ENCODE measurements at places on chromosomes 1 and 21.

GRCh38 chr1:245987219-245987545 lies 519.9 kb downstream of the SMYD3 start:
- no peak for DNase-seq

GRCh38 chr1:156098784-156099183 lies 15.7 kb upstream of the LMNA start:
- no peak for DNase-seq

DNA sequence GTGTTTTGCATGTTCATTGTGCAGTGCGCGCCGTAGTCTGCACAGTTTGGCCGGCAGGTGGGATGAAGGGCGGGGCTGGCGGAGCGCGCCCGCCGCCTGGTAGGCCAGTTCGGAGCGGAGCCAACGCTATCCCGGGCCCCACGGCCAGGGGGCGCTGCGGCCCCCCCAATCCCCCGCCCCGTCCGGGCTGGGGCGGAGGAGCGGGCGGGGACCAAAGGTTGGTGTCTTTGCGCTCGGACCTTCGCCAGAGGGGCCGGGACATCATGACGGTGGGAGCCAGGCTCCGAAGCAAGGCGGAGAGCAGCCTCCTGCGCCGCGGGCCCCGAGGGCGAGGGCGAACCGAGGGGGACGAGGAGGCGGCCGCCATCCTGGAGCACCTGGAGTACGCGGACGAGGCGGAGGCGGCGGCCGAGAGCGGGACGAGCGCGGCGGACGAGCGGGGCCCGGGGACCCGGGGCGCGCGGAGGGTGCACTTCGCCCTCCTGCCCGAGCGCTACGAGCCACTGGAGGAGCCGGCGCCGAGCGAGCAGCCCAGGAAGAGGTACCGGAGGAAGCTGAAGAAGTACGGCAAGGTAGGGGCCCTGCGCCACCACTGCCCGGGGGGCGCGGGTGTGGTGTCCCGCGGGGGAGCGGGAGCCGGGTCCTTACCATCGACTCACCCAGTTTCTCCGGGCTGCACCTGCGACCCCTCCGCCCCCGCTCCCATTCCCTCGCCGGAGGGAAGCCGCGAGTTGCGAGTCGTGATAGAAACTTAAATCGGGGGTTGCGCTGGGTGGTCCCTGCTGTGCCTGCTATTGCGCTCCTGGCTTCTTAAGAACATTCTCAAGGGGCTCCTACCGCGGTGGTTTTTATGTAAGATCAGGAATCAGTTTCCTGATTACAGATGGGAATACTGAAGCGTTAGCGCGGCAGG lies at the start of gene C1orf115:
C1orf115 (plus strand) TSS at position 224 of the 913 bp plus-strand sequence; CDS start at position 264, 40 bp downstream.
- DNase-seq, result peak; percentile 25

- DNase-seq, result no peak
These were observed 40.9 kb downstream of the STX6 start for GRCh38 chr1:180981596-180982387.

- no peak for DNase-seq
These were observed 62.1 kb downstream of the PIK3R3 start for GRCh38 chr1:46070164-46070814.

DNA sequence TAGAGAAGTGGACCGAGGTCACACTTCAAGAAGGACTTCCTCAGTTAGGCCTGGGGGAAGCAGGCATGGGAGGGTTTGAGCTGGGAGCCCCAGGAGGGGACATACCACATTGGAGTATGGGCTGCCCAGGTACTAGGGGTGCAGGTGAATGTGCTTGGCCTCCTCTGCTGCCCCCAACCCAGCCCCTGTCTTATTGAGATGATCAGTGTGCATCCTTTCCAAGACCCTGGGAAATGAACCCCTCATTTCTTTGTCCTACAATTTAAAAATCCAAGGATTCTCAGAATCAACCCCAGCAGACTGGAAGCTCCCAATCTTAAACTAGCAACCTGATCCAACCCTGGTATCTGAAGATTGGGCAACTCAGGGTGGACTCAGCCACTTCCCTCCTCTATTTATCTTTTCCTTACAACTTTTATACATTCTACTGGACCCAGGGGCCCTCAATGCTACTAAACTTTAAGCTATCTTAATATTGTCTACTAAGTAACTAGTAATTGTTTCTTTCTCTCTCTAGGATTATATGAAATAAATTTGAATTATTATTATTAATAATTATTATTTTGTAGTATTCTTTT lies 9.1 kb downstream of the MEX3A start:
- DNase-seq, result no peak

Data from DMS 273 treated with DMSO at 0.1 percent for 48 hours (cell line).